ENCODE measurements at places on chromosomes 7 and 10.
A peak's percentile ranks its signal among the peaks of the same experiment; 100 is the strongest.

GRCh38 chr10:13904064-13904463 is 317.3 kb downstream of the PRPF18 start:
- no peak for DNase-seq

DNA sequence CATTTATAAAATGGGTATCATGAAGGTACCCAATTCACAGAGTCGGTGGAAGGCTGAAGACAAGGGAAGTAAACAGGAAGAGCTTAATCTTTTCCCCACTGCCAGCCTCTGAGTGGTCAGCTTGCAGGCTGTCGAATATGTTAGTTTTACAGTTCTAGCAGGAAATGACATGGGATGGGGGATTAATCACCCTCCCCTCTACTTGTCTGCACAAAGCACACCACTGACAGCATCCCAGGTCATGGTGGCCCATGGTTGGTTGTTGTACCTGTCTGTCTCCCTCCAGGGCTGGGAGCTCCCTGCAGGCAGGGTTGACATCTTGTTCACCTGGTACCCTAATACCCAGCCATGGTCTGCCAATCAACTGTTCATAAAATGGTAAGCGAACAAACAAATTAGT is 55.6 kb downstream of the GRB10 start:
- DNase-seq, result no peak

DNA sequence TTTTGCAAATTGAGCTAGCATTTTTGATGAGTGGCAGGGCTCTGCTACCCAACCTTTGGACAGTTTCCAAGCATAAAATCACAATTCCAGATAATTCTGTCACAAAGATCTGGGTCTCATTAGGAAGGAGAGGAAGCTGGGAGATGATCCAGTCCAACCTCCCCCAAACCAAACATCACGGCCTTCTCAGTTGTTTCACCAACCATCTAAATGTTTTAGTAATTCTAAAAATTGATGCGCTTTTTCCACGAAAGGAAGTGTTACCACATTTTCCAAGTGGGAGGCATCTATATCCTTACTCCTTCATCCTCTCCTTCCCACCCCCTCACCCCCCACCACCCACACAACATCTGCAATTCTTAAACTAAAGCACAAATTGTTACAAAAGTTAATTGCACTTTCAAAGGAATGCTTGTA is 108.3 kb downstream of the EGFR start:
- no peak for DNase-seq

DNA sequence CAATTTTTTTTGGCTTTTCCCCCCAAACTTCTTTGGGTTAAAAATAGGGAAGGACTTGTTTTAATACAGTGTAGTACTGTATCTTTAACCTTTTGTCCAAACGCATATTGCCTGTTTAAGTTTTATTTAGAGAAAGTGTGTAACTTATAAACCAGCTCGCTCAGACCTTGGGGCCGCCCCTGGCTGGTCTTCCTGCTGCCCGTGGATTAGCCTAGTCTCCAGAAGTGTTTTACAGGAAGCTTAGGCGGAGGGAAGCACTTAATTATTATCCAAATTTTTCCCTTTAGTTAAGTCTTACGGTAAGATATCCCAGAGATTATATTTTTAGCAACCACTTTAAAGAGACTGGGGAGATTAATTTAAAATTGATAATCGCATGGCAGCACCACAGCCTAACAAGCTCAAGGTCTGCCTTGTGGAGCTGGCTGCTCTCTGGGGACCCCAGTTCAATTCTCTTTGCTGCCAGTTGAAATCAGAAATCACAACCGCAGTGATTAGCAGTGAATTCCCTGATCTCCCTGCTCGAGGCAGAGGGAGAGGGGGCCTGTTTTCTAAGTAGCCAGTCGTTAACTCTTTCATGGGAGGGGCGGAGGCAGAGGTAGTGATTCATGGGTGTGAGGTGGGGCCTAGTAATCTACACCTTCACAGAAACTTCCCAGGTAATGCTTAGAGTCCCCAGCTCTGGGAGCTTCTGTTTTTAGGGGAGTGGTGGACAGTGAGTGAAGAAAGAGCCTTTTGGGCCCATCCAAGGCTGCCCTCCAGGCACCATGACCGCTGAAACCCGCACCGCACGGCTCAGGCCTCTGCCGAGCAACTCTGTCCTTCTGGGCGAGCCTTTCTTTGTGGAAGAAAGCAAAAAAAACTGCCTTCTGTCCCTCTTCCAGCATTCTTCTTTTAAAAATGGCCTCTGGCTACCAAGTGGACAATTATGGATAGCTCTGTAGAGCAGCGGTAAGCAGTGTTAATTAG is 548.7 kb upstream of the GALNT17 start:
- DNase-seq, result no peak

DNA sequence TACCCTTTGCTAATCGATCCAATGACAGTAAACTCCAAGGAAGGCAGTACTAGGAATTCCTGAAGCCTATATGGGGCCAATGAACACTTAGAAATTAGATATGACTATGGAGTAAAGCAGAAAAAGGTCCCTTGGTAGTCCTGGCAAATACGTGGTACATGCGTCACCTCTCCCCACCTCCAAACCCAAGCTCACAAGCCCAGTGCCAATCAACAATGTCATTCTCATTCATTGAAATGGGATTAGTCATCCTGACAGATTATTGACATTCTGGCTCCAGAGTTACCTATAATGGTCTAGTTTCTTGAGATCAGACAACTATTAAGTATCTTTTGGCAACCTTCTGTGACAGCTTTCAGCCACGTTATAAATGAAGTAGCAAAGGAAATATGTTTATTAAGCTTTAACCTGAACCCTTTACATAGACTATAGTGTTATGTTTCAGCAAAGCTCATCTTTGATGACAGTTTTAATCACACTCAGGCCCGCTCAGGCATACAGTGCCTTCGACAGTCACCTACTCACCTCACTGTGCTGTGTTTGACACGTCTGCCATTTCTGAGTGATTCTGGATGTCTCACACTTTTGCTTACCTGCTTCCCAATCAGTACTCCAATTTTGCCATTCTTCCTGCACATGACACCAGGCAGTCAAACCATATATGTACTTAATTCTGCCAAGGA is 69.6 kb upstream of the ADO start:
- DNase-seq, result no peak

GRCh38 chr10:125489731-125490130 is 193.2 kb downstream of the TEX36 start:
- DNase-seq, result no peak

DNA sequence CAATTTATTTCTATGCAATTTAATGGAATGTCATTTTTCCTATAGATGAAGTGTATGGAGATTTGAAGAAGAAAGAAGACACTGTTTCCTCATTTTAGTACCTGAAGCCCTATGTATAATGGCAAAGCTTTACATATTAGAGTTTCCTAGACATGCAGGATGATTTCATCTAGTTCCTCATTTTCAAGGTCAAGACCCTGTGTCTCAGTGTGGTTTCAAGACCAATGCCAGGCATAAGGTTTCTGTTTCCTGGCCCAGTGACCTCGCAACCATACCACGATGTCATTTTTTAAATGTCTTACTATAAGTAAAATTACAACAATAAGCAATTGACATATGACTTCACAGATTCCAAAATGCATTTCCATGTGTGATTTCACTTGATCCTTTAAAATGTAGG is 336.5 kb upstream of the PRKCQ start:
- DNase-seq, result no peak

- no peak for DNase-seq
These were observed 50.2 kb upstream of the PIK3CG start for GRCh38 chr7:106814887-106815286.

- no peak for DNase-seq
These were observed 3.1 kb downstream of the CYP17A1 start for GRCh38 chr10:102834143-102834542.

DNA sequence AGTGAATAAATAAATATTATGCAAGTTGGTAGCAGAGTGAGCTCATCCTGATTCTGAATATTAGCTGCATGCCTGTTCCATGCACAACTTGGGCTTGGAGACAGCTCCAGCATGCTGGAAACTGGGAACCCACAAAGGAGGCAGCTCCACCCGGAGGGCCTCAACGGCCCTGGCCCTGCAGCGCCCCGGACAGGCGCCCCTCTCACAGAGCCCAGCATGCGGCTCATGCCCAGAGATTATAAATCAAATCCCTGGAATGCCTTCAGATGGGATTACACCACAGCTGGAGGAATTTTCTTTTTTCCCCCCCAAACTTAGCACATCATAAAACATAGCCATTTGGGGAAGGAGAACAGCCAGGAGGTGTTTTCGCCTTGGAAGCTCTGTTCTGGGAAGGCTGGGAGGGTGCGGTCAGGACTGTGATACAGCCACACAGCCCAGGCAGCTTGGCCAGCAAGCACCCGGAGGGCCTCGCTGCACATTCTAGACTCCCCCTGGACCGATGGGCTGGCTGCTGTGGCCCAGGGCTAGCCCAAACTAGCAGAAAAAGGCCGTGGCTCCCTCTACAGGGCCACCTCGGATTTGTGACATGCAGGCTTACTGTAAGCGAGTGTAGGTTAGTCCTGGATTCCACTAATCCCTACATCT is 102.4 kb downstream of the PTPN20 start:
- peak; percentile 77 for DNase-seq

DNA sequence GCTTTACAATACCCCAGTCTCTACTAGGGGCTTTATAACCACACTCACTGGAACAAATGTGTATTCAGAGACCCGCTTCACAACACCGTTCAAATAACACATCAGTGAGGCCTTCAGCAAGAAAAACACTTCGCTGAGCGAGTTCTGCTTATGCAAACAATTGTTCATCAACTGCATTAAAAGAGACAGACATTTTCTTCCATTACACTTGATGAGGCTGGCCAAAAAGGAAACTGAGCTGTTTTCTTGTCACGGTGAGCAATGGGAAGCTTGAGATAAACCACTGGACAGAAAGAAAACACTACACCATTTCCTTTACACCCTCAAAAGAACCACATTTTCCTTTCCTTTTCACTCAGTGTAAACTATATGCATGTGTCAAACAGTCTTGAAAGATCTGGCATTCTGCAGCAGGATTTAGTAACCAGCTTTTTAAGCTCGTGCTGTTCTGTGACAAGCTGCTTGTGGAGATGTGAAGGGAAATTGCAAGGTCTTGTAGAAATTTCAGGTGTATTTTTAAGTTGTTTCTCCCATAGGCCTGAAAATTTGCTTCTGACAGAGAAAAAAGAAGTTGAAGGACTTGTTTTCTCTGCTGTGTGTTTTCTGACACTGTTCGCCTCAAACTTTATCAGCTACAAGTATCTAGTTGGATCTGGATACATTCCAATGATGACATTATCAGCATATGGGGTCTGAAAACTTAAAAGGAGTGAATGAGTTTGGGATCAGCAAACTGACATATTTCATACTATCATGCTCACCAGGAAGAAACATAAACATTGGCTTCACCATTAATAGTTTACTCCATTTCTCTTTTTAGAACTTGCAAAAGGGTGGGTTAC is 693.1 kb downstream of the PARD3 start:
- no peak for DNase-seq

- no peak for DNase-seq
These were observed 3.5 kb downstream of the VIPR2 start for GRCh38 chr7:159141167-159141566.

GRCh38 chr10:48470115-48470892 is 134.6 kb downstream of the ARHGAP22 start:
- no peak for DNase-seq

GRCh38 chr10:93073539-93074146 is at the start of gene CYP26A1:
Gene CYP26A1, plus strand, starts transcription at chr10:93073893. Its CDS starts 42 bp downstream, at chr10:93073935.
- DNase-seq, result no peak

DNA sequence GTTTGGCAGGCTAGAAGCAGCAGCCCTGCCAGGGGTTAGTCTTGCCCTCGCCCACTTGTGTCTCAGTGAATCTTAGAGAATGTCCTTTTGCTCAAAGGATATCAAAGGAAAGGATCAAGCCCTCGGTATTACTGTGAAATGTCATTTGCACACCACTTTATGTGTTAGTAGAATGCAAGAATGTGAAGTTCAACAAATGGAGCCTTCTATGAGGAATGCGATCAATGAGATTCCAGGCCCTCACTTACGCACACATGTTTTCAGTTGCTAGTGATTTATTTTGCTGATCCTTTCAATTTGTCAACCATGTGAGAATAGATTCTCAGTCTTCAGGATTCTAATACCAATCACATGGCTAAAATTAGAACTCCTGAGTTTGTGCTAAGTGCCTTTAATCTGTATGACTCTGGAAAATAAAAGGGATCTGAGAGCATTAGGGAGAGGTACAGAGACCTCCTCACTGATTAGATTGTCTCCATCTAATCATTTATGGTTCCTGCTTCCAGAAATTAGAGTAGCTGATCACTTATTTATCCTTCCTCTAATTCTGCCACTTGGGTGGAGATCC is 123.0 kb upstream of the SP4 start:
- no peak for DNase-seq

GRCh38 chr10:63896992-63897391 is 375.8 kb downstream of the REEP3 start:
- no peak for DNase-seq

- peak; percentile 21 for DNase-seq
These were observed 734 bp downstream of the ABCB4 start for GRCh38 chr7:87474533-87475358.
